Smooth muscle cell of the brain vasculature (primary cell): ENCODE measurements at places on chromosomes 7 and 10.

DNA sequence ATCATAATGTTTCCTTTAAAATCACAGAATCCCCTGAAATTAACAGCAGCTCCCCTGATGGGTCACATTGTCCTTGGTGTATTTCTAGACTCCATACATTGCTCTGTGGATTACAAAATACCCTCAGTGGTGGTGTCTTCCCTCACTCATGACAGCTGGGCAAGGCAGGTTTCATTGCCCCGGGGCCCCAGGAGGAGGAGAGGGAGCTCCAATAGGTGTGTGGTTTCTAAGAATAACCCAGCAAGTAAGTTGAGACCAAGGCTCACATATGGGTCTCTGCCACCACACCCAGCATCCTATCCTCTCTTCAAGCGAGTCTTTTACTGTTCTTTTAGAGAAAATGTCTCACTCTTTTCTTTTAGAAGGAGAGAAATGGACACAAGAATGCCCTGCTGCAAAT, 63.6 kb downstream of the PKD1L1 start:
- no peak for DNase-seq

- no peak for DNase-seq
These were observed 32.0 kb downstream of the SND1 start for GRCh38 chr7:127683776-127684681.

DNA sequence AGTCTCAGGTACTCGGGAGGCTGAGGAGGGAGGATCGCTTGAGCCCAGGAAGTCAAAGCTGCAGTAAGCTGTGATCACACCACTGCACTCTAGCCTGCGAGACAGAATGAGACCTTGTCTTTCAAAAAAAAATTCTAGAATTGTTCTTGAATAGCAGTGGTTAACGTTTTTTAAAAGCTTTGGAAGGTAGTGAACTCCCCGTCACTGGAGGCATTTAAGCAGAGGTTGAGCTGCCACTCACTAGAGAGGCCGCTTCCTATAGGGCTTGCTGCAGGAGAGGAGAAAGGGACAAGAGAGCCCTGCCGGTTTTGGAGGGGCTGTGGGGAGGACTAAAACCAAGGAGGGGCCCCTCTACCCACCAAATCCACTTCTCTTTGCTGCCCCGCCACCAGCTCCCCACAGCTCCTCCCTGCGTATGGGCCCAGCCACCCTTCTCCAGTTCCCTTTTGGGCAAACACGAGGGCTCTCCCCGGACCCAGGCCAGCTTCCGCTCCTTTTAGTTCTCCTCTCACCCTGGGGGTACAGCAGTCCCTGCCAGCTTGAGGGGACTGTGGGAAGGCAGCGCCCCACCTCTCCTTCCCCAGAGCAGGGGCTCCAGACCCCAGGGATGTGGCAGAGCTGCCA, 86.9 kb upstream of the GTF2I start:
- DNase-seq, result no peak

DNA sequence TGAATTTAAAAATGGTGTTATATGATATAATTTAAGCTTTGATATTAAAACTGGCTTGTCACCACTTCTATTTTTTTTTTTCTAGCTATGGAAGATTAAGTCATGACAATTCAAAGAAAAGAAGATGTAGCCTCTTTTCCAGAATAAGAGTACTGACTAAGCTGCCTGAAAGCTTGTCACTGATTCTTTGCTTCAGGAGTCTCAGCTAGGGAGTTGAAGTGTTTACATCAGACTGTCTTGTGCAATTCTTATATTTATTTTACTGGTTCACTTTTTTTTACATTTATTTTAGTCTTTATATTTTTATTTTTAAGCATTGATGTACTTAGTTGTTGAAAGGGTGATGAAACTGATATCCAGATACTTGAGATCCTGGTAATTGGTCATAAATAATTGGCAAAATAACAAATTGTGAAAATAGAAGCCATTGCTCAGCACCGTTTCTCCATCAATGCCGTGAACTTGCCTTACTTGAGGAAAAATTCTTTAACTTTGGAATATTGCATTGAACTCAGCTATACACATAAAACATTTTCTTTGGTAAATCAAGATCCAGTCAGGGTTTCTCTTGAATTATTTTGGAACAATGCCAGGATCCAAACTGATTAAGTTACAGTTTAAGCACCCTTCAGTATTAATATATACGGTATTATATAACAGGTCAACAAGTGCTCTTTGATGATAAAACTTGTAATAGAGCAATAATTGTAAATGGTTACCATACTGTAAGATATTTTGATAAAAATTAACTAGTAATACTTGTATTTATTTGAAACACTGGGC, 156.4 kb downstream of the PHTF2 start:
- DNase-seq, result no peak

DNA sequence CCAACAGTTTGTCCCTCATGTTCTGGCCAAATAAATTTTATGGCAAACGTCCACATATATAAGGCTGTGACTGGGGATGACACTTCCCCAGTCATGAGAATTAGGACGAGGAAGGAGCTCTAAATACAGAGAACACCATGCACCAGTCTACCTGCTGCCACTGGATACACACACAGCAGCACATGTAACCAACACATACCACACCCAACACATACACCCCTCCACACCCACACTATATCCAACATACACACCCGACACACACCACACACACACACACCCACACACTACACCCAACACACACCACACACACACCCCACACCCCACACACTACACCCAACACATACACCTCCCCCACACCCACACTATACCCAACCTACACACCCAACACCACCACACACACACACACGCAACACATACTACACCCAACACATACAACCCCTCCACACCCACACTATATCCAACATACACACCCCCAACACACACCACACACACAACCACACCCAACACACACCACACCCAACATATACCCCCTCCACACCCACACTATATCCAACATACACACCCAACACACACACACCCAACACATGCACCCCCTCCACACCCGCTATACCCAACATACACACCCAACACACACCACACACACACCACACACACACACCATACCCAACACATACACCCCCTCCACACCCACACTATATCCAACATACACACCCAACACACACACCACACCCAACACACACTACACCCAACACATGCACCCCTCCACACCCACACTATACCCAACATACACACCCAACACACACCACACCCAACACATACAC, 74.1 kb downstream of the HIPK2 start:
- DNase-seq, result no peak

GRCh38 chr10:13219685-13220670, 14.2 kb downstream of the UCMA start:
- no peak for DNase-seq

DNA sequence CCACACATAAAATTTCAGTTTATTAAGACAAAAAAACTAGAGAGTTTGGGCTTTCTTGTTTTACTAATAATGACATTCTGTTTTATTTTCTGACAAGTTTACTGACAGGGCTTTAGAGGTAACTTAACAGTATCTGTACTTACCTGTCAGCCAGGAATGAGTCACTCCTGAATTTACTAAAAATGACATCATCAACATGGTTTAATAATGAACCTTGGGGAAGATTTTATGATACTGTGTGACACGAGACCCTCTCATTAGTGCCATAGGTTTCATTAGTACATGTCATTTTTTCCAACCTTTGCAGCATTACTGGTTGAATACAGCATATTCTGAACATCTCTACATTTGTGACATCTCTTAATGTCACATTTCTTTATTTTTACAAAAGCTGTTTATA, 131.1 kb downstream of the KCND2 start:
- DNase-seq, result no peak

DNA sequence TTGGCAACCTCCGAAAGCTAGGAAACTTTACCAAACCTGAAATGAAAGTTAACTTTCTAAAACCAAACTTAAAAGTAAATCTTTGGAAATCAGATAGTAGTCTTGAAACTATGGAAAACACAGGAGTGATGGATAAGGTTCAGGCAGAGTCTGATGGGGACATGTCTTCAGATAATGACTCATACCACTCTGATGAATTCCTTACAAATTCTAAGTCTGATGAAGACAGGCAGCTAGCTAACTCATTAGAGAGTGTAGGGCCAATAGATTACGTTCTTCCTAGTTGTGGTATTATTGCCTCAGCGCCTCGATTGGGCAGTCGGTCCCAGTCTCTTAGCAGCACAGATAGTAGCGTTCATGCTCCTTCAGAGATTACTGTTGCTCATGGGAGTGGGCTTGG, 45.9 kb downstream of the MCMBP start:
- no peak for DNase-seq

GRCh38 chr7:91685544-91685943, 195.0 kb downstream of the MTERF1 start:
- DNase-seq, result no peak

DNA sequence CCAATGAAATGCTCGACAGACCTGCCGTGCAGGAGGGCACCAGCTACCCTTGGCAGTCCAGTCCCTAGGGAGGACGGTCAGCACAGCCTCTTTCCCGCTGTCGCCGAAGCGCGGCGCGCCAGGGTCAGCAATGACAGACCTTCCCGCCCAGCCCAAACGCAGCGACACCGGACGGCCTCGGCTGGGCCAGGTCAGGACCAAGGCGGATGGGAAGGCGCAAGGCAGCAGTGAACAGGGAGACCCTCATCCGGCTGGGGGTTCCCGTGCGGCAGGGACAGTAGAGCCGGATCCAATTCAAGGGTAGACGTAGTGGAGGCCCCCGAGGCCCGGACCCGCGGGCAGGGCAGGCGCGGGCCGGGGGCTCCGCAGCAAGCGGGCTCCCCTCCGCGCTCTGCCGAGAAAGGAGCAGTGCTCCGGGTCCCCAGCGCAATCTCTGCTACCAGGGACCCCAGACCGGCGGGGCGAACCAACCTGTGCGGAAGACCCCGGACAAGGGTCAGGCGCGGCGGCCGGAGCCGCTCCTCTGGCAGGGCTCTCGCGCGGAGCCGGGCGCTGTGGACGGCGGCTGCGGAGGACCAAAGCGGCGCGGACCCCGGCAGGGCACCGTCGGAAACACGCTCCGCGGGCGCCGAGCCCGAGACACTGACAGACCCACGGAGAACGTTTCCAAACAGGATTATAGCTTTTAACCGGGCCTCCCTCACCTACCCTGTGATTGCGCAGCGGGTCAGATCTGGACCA, at the start of gene SEC31B:
Gene SEC31B, minus strand, starts transcription at position 551 of the 741 bp plus-strand sequence. CDS start 2,909 bp downstream, outside the sequence.
- no peak for DNase-seq

GRCh38 chr10:75335191-75335590, 66.4 kb downstream of the ZNF503 start:
- no peak for DNase-seq

- DNase-seq, result no peak
These were observed 114.2 kb upstream of the FAM180A start for GRCh38 chr7:135862586-135863340.

GRCh38 chr7:24005517-24005916, 278.5 kb upstream of the NPY start:
- no peak for DNase-seq

GRCh38 chr10:62818426-62819011, 2.4 kb upstream of the EGR2 start:
- no peak for DNase-seq
